Tongue (tissue), 3 donors: ENCODE measurements at places on chromosomes 3 and 15.

DNA sequence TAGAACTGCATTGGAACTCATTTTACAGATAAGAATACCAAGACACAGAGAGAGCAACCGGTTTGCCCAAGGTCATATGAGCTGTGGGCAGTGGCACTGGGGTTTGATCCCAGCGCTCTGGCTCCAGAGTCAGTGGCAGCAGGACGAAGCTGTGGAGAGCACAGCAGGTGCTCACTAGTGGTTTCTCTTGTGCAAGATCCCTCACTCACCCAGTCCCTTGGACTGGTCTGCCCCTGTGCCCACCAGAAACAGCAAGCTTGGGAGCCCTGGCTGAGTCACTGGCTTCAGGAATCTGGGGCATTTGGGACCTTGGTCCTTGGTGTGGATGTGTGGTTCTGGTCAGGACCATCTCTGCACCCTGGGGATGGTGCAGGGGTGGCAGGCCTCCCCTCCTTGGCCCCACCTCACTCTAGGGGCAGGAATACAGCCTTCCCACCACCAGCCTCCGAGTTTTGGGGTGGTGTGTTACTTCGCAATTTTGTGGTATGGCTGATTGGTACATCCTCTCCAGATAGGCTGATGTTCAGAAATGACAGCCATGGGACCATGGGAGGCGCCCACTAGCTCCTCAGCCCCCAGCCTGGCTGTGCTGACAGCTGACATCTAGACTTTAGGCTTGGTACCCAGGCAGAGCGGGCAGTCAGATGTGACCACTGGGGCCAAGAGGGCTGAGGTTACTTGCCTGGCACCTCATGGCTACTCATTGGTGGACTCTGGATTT, 104.6 kb downstream of the LSM3 start:
- no peak for DNase-seq

- no peak for DNase-seq
Observed at GRCh38 chr15:52749258-52749657, 40.9 kb downstream of the ONECUT1 start.

DNA sequence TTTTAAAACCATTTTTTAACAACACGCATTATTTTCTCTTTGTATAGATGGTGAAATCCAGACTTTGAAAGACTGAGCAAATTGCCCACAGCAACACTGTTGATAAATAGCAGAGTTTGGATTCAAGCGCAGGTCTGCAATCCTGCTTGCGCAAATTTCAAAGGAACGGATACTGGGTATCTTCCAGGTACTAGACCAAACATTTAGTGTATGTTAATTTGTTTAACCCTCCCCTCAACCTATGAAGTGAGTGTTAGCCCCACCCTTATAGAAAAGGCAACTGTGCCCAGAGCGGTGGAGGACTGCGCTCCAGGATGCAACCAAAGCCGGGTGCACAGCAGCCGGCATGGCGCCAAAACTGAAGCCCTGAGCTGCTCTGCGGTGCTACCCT, 103.8 kb downstream of the CPN2 start:
- DNase-seq: peak; percentile 30

- no peak for DNase-seq
Observed at GRCh38 chr3:157078131-157078810, 81.7 kb downstream of the CCNL1 start.

DNA sequence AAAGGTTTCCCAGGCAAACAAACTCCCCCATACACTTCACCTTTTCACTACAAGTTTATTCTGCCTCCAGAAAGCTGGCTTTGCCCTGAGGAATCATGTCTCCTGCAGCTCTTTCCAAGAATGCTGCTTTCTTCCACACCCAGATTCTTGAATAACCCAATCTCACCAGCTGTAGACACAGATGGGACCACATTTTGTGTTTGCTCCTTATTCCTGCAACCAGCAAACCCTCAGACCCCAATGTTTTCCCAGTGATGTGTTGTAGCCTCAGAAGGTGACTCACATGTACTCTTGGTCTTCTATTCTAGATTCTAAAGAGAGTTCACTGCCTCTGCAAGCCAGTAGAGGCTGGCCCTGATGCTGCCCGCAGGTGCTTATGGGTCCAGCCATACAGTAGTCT, 23.6 kb upstream of the TRIM59 start:
- DNase-seq: no peak

DNA sequence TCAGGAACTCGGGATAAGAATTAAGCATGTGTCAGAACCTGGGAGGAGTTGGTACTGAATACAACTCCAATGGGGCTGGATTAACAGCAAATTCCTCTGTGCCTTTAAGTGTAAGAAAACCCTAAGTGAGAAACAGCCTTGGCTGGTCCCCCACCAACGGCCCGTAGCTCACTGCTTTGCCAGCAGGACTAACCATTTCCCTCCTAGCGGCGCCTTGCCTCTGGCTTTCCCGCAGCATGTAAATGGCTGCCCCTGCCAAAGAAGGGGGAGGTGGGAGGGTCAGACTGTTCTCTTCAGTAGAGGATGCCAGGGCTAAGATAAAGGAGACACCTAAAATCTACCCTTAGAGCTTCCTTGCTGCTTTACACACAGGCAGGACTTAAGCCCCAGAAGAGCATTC, 51.0 kb upstream of the SH3GL3 start:
- DNase-seq: peak; percentile 34

DNA sequence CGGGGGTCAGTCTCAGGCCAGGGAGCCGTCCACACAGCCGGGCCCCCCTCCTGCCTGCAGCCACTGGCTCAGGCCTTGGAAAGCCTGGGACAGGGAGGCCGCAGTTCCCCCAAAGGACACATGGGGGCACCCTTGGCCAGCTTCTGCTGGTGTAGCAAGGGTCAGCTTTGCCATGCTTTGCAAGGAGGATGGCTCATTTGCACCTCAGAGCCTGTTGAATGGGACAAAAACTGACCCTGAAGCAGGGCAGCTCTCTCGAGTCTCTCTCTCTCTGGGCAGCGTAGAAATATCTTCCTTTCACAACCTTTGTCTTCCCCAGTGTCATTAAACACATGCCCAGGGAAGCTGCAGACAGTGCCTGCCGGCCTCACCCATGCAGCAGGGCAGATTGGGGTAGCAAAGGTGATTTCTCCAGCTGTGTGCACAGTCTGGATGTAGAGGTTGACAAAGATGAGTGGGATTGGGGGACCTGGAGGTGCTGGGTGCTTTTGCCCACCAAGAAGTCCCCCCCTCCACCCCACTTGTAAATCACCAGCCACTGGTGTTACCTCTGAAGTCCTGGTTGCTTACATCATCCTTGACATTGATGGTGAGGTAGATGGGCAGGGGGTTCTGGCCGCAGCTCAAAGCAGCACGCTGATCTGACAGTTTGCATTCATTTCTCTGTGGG, 17.4 kb upstream of the EHD4 start:
- peak; percentile 90 for DNase-seq

- DNase-seq: no peak
Observed at GRCh38 chr3:97934980-97935695, 37.1 kb downstream of the RIOX2 start.

DNA sequence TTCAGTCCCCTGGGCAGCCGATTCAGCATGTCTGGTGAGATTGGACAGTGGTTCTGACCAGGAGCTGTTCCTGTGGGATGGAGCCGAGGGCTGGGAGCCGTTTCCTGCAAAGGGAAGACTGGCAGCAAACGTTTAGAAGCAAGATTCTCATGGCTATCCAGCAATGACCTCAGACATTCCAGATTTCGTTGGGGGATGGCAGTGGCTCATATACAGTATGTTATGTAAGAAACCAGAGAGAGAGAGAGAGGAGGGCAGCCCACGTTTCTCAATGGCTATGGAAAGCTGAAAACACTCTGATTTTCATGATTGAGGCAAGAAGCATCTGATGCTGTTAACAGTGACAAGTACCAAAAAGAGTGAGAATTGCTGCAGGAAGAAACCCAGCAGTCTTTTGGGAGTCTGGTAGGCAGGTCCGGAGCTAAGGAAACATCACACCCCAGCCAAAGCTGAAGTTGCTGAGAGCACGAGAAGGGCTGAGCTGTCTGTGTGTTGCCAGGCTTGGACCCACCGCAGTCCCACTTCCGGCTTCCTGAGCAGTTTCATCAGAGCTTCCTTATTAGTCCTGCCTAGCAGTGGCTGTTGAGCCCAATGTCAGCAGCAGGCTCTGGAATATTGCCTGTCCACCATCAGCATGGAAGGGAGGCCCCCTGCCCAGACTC, 25.6 kb upstream of the VPS8 start:
- peak; percentile 76 for DNase-seq

DNA sequence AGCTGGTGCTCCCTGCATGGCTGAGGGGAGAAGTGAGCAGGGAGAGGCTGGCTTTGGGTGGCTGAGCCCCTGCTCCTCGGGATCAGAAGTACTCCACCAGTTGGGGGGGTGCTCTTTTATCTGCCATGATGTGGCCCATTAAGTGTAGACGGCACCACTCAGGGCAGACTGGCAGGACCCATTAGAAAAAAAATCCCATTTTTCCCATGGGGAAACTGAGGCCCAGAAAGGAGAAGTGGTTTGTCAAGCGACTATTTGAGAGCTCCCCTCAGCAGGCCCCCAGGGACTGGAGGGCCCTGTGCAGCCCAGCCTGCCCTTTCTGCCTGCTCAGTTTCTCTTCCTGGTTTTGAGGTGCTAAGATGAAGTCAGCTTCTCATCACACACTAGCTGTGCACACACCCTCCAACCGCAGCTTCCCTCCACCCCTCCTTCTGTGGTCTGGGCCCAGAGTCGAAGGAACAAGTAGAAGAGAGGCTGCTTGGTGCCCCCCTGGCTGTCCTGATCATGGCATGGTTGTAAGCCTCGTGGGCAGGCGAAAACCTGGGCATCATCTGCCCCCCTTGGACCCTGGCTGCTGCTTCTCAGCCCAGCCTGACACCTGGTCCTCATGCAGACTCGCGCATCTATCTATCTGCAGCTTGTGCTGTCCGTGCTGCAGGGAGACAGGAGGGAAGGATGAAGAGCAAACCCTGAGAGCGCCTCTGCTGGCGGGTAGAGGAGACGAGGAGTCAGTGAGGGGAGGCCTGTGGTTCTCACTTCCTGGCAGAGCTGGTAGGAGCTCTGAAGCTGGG, 5.6 kb downstream of the CSK start:
- DNase-seq: peak; percentile 50
